ENCODE measurements at places on chromosomes 3 and 15.

GRCh38 chr15:60734851-60735250 is 255.9 kb upstream of the ICE2 start:
- DNase-seq: no peak

GRCh38 chr15:81264072-81264857 is 59.7 kb downstream of the STARD5 start:
- DNase-seq: no peak

DNA sequence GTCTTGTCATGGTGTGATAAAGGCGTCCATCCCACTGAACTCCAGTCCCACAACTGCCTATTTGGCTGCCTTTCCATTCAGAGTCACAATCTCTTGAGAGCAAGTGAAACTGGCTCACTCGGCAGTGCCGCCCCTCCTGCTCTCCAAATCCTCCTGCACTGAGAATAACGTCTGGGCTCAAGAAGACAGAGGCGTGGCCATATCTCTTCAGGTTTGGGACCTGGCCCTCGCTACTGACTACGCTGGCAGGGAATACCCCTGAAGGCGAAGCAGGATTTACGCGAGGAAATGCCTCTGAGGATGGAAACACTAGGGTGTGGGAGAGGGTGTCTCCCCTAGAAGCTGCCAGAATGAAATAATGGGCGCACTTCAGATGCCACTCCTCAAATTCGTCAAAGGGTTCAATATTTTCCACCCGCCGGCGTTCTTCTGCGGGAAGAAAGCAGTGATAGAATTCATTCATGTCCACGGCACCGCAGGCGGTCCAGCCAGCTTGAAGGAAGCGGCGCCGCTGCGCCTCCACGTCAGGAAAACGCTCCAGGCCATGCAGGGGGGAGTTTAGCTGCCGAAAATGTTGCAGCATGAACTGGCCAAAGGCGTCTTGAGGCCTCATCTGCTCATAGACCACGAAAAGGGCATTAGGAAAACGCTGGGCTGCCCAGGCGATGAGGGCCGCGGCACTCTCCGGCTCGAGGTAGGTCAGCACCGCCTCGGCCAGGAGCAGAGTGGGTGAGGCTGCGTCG is 985 bp downstream of the LCMT2 start:
- no peak for DNase-seq

DNA sequence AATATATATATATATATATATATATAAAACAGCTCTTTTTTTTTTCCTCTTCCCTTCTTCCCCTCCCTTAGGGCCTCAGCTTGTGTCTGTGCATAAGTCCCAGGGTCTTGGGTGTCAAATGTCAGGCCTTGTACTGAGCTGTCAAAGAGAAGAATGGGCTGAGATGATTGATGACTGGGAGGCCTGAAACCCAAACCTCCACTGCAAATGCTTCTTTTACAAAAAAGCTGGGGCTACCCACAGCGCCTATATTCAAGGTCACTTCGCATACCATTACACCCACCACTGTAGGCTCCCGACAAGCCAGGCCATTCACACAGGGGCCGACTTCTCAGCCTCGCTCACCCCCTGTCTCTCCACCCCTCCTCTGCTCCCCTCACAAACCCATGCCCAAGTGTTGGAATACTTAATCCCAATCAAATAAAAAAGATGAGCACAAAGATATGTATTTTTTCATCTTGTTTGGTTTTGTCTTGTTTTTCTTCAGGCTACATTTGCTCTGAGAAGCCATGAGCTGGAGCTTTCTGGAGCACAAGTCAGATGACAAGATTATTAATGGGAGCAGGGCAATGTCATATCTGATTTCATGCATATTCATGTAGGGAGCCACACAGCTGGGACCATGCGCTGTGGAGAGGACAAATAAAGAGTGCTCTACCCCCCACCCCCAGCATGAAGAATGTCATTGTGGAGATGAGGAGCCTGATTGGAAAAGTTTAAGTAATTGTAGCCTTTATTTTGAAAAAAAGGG is 614.4 kb upstream of the NR2F2 start:
- DNase-seq: no peak

GRCh38 chr3:36635731-36636130 is 128.6 kb downstream of the DCLK3 start:
- peak; percentile 74 for DNase-seq

GRCh38 chr3:73148206-73148605 is 86.7 kb downstream of the EBLN2 start:
- DNase-seq: no peak

- peak; percentile 50 for DNase-seq
These were observed 991 bp downstream of the SOX2 start for GRCh38 chr3:181712553-181713279.

DNA sequence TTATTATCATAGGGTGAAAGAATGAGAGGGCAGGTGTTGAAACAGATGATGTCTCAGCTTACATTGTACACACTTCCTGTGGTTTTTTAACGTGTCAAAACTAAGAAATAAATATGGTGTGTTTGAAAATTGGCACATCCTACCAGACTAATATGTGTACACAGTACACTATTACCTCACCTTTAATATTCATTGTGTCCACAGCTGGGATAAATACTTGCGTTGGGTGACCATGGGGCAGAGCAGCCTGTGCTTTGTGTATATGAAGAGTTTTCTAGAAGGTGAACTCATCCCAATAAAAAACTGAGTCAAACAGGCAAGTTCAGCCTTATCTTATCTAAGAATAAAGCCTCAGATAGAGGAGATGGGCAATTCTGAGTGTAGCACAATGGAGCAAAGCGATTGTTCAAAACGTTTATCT is 17.3 kb downstream of the SUCNR1 start:
- DNase-seq: peak; percentile 42

- DNase-seq: no peak
These were observed 23.4 kb downstream of the FNDC3B start for GRCh38 chr3:172062761-172063160.

DNA sequence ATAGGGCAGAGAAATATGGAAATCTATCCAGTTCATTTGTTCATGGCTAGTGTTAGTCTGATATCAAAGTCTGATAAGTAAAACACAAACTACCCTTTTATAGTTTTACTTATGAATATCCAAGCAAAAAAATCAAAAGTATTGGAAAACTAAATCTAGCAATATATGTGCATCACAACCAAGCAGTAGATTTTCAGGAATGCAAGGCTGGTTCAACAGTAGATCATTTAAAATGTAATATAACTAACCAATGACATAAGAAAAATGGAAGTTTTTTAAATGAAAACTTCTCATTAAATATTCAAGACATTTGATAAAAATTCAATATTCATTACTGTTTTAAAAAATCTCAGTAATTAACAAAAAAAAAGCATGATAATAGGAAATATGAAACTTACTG is 12.8 kb upstream of the AQP9 start:
- DNase-seq: no peak

Measured in foreskin keratinocyte (primary cell).